ENCODE measurements at places on chromosomes 3 and 15.
A peak's percentile ranks its signal among the peaks of the same experiment; 100 is the strongest.

DNA sequence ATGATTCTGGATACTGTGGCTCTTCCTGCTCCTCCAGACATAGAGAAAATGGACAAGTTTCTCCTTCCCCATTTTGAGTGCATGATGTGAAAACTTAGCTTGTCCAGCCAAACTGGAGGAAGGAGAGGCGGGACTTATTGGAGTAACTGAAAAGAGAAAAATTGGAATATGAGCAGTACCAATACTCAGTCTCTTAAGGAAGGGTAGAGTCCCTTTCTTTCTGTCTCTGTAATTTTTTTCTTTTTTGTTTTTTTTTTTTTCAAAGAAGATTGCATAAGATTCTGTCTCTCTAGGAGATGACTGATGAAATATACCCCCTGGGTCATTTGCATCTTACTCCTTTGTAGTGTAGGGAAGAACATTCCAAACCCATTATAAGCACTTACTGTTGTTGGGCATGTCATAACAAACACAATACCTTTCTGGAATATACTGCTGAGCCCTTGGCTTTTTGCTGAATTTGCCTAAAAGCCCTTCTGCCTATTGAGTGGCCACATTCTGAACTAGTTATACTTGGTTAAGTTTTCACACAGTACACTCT, 498.1 kb upstream of the TPRG1 start:
- DNase-seq, result no peak

DNA sequence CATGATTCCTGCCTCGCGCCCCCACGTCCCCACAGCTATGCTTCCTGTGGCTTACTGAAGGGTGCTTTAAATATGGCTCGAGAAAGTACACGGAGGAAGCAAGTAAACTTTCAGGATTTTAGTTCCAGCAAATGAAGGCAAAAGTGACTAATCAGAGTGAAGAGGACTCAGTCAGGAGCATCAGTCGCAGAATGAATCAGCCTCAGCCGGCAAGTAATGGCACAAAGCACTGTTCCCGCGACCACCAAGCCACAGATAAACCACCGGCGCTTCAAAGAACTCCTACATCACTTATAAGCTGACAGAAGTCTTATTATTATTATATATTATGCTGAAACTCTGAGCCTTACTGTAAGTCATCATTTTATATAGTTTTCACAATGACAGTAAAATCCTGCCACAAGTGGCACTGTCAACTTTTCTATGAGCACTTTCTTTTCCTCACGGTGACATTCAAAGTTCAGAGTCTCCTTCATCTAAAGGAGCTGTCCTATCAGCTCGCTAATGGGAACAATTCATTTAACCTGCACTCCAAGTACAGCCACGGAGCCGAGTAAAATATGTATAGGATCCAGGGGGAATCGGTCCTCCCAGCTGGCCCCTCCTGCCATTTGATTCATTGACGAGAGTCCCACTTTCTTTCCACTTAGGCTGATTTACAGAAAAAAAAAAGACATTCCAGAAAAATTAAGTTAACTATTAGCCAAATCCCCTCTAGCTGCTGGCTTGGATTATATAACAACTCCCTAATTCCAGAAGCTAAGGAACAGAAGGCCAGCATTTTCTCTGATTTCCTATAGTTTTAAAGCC, 217.0 kb upstream of the ICE2 start:
- no peak for DNase-seq

- DNase-seq, result no peak
Measured at GRCh38 chr3:139585820-139586219, 46.3 kb upstream of the RBP1 start.

- no peak for DNase-seq
Measured at GRCh38 chr3:57077630-57078343, 17.3 kb downstream of the SPATA12 start.

- DNase-seq, result no peak
Measured at GRCh38 chr3:124890573-124891190, 3.5 kb upstream of the ITGB5 start.

DNA sequence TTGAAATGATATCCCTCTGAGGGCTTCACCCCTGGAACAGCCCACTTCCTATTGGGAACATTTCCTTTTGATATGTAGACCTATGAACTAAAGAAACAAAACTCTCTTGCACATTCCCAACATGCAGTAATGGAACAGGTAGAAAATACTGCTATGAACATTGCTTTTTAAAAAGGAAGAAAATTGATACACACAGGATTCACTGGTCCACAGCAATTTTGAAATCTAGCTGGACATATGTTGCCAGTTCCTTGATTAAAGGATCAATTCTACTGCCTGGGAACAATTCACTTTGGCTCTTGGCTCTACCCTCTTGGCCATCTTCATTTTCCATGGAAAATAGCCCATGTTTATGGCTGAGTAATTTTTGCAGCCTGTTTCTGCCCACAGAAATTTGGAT, 74.9 kb upstream of the ZNF280D start:
- DNase-seq, result no peak

DNA sequence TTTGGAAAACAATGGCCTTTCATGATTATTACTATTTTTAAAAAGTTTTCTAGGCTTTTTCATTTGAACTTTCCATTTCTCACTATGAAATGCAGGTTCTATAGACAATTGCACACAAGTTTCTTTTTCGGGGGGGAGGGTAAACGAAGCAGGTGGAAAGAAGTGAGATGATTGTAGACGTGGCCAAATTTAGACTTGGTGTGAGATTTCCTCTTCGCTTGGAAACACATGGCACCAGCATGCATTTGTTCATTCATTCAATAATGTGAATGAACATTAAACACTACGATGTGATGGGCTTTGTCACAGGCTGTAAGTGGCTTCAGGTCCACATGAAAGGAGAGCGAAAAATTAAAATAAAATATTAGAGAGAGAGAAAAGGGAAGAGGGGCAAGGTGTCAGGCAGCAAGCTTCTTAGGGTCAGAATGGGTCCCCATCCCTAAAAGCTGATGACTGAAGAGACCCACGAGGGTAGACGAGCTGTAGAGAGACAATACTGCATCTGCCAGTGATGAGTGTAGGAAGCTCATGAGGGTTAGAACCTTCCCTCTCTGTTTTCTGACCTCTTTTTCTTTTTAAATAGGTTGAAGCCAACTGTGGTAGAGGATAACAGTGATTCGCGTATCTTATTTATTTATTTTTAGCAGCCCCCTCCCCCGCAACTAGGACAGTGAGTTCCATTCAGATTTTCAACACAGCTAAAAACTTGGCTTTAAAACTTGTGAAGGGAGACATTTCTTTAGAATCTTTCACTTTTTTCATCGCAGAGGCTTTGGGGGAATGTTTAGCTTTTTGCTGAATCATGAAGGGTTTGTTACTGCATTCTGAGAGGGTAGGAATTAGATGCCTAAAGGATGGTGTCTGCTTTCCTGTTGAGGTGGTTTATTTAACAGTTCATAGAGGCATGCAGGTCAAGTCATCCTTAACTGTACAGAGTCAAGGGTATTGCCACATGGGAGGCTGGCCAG, 36.2 kb downstream of the GAP43 start:
- no peak for DNase-seq

DNA sequence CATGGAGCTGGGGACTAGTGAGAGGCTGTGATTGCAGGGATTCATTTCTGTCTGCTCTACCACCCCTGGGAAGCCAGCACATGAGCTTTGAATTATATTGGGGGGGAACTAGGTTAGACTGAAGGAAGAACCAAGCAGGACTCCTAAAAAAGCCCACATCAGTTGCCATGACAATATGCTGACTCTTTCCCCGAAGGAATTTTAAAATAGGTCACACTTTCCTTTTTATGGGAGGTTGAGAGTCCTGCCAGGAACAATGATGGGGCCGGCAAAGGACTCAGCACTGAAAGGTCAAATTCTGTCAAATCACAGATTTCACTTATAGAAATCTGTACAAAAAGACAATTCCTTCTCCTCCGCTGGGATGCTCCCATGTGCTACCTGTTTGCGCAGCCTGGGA, 130.8 kb downstream of the ZNF621 start:
- DNase-seq, result no peak

- DNase-seq, result peak; percentile 0
Measured at GRCh38 chr15:66673410-66674322, 28.4 kb upstream of the SMAD6 start.

DNA sequence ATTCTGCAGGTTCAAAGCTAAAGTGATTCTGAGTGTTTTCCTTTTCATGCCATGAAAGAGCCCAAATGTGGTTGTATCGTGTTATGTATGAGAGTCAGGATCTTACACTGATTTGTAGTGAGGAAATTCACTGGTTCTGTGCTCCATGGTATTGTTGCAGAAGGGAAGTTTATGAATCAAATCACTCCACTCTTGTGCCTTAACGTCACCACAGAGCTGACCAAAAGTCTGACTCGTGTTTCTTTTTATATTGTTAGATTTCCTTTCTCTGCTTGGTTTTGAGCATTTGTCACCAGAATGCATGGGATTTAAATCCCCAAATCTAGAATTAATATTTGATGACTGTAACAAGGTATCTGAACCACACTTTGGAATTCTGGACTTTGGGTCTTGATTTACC, 29.1 kb upstream of the SLC30A4 start:
- DNase-seq, result no peak

DNA sequence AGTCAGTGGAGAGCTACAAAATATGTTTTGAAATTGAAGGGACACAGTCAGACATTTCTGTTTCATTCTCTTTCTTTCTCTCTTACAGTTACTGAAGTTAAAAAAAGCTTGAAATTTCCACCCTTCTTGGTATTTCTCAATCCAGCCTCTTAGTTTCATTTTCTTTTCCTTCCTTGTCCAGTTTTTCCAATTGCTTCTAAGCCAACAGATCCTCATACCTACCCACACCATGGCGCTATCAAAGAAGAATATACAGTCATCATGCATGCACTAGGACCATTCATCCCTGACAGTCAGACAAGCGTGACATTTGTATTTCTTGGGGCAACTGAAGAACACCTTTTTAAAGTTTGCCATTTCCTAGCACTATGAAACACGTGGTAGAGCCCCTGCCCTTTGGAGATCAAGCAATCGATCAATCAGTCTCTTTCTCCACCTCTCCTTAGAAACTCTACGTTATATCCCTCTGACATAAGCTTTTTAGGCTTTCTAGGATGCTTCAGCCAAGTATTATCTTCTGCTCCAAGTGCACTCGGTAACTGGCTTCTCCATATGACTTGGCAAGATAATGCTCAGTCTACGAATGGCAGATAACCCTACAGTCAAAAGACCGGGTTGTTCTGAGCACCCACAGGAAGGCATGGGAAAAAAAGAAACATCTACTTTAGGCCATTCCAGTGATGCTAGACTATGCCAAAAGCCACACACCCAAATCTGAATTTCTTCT, 65.4 kb downstream of the FBN1 start:
- no peak for DNase-seq

DNA sequence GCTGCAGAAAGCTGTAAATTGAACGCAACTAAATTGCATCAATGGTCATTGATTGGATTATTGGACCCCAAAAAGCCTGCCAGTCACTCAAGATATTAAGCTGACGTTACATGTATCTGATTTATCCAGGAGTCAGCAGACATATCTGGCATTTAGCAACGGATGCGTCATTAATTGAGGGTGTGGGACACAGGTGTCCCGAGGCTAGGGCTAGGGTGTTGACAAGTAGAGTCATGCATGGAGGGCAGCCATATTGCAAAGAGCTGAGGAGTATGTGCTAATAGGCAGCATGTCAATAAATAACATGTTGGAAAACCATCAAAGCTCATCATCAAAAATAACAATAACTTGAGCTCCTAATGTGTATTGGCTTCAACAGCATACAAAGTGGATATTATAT, 234.5 kb upstream of the GOLGA6L4 start:
- DNase-seq, result no peak

- no peak for DNase-seq
Measured at GRCh38 chr15:82750831-82751180, 41.1 kb upstream of the AP3B2 start.

GRCh38 chr3:43580181-43580580, 41.6 kb downstream of the ANO10 start:
- DNase-seq, result no peak

- no peak for DNase-seq
Measured at GRCh38 chr3:51400166-51400565, 9.1 kb downstream of the RBM15B start.

GRCh38 chr3:136778865-136779264, 26.7 kb upstream of the STAG1 start:
- DNase-seq, result no peak

DNA sequence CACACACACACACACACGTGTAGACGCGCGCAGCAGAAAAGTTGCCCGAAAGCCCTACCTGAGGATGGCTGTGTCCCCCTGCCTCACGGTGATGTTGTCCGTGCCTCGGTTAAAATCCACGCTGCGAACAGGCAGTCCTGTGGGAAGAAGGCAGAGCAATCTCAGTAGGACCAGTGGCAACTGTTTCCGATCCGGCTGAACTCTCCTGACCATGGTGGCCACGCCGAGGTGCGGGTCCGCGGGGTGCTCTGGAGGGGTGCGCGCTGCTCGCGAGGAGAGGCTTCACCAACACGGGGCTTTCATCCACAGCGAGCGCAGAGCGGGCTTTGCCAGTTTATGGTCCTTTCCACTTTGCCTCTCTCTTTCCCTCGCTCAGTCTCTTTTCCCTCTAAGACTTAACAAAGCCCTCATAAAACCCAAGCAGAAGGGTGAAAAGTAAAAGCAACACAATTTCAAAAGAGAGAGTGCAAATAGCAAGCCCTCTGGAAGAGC, 422 bp downstream of the LSAMP start:
- peak; percentile 35 for DNase-seq

- DNase-seq, result no peak
Measured at GRCh38 chr3:180267202-180267843, 230.6 kb upstream of the PEX5L start.

GRCh38 chr3:128357538-128357937, 109.2 kb downstream of the DNAJB8 start:
- no peak for DNase-seq

DNA sequence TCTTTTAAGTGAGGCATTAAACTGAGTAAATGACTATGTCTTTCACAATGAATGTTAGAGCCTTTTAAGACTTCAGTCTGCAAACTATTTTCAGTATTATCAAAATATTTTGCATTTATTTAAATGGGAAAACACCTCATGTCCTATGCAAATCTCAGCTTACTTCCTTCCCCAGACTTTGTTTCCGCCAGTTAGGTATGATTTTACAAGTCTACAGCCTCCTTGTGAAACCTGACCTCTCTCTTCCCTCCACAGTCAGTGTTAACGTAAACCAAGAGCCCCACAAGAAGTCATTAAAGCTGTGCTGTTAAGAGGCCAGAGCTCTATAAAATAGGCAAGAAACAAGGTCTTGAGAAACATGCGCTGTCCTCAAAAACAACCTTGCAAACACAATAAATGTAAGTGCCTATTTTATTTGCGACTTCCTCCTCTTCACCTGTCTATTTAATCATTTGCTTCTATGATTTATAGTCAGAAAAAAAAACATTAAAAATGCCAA, 48.3 kb downstream of the PRTG start:
- no peak for DNase-seq

DNA sequence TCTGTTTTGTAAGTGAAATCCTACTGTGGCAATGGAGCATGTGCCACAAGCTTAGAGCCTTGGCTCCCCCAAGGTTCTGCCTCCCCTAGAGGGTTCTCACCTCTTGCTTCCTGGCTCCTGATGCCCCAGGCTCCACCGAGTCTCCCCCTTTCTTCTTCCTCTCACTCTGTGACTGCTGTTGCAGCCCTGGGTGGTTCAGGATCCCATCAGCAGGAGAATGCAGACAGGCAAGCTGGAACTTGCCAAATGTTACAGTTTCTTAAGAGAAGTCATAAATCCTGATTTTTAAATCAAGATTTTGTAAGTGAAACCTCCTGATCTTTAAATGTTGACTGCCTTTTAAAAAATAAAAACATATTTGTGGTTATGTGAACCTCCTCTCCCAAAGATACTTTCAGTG, 133.9 kb downstream of the CCNL1 start:
- no peak for DNase-seq
